ENCODE measurements at places on chromosomes 11 and 22.

DNA sequence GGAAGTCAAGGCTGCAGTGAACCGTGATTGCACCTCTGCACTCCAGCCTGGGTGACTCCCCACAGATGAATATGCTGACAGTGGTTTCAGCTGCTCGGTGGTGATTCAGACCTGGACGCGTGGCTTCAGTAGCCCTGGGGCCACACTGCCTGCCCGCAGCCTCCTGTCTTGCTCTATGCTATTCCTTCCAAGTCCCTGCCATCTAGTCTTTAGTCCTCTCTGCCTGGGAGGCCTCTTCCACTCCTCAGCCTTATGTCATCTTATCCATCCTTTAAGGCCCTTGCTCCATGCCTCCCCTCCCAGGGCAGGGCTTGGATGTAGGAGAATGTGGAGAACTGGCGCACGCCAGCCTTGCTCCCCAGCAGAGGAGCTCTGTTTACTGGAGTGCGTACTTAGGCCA, 23.0 kb downstream of the YDJC start:
- no peak for DNase-seq

GRCh38 chr11:13666708-13667107, 1.8 kb upstream of the FAR1 start:
- DNase-seq: no peak

DNA sequence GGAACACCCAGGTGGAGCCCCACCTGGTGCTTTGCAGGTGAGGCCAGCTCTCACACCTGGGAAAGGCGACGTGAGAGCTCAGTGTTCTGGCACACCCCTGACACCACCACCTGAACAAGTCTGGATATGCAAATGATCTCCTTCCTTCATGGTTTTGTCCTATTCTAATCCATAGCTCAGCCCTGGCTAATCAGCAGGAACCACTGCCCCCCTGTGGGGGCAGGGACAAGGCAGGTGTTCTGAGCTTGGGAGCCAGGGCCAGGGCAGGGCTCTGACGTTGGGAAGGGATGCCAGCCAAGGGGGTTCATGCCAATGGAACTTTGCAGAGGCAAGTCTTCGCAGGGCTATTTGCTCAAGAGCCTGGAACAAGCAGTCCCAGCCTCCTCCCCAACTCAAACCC, 144.2 kb downstream of the TRIM29 start:
- no peak for DNase-seq

- no peak for DNase-seq
Observed at GRCh38 chr11:125281831-125282595, 117.5 kb downstream of the PKNOX2 start.

DNA sequence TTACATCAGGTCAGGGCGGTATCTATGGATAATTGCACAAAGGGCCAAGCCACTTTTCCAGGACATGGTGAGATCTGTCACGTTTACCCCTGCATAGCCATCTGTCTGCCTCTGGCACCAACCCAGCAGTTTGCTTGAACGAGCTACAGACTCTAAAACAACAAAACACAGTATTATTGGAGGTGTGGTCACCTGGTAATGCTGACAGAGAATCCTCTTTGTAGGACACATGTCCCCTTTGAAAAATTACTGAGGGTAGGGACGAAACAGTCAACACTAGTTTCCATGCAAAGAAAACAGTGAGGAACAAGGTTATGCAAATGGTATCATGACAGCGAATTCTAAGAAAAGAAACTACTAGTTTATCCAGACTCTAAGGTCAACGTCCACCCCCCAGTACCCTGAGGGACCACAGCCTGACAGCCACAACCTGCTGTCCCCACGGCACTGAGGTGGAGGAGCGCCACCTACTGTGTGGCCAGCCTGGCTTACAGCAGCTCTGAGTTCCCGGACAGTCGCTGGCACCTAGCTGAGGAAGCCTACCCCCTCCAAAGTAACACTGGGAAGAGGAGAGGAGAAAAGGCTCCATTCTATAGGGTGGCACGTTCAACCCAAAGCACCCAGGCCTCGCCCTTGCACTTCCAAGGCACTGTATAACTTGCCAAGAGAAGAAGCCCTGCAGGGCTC, 117.4 kb upstream of the BID start:
- DNase-seq: no peak

DNA sequence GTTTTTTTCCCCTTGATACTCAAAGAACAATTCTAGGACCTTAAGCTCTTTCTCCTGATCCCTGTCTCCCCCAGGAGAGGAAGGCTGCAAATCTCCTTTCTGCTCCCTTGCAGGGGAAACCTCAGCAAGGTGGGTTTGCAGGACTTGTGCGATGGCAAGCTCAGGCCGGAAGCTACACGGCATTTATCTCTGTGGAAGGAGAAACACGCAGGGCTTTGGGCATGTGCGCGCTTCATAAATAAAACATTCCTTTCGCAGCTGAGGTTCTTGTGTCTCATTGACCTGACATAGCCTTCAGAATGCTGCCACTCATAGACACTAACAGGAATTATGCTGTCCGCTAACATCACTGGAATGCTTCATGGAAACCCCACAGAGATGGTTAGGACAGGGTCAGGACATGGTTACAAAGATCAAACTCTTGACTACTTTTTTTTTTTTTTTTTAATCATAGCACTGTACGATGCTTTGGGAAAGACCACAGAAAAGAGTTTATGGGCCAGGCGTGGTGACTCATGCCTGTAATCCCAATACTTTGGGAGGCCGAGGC, 42.6 kb downstream of the SLN start:
- DNase-seq: no peak
